IPS DF 6.9 (cell line): ENCODE measurements at places on chromosomes 4 and X.
A peak's percentile ranks its signal among the peaks of the same experiment; 100 is the strongest.

DNA sequence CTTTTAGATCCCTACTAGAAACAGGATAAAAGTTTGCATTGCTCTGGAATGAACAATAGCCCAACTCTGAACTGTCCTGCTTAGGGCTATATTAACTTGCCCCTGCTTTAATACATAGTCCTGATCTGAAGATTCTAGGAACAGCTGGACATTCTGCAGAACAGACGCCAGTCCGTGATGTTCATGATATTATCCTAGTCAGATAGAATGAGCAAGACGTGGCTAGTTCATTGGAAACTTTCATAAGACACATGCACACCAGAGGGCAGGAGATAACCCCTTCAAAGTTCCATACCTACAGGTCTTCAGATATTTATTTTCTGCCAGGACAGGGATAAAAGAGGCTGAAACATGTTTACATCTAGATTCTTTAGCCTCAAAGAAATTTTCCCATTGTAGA lies 75.5 kb upstream of the CLNK start:
- DNase-seq: no peak

DNA sequence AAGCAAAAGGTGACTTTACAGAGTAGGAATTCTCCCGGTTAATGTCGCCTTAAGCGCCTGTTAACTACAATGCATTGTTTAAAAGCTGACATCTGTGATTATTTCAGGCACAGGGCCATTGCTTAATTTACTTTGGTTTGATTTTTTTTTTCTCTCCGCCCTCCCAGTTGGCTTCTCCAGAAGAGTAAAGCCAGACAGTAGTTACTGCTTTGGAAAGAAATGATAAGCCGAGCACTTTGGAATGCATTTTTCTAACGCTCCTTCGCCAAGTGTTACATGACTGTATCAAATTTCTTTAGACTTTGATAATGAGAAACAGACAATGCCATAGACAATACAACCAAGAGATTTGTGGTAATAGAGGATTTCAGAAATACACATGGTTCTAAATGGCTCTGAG lies 383.0 kb upstream of the TENM3 start:
- DNase-seq: no peak

- DNase-seq: no peak
These were observed 23.8 kb upstream of the FMR1NB start for GRCh38 chrX:147957291-147957690.

- DNase-seq: no peak
These were observed 1.3 kb downstream of the SMIM20 start for GRCh38 chr4:25915353-25915705.

DNA sequence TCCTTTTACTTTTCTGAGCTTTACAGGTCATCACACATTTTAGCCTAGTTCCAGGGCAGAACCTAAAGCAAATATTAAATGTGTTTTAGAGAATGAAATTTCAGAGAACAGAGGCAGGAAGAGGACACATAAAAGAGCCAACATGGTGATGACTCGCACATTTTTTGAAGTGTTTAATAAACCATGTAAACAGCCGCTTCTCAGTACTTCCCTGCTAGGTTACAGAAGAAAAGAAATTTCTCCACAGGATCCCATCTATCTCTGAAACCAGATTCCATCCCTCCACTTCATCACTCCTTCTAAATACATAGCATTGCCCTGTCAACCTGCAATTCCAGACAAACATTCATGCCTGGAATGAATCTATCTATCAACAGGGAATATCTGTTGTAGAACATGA lies 949.5 kb upstream of the PCDH7 start:
- DNase-seq: no peak

GRCh38 chr4:47486231-47486673 lies 1.2 kb downstream of the ATP10D start:
- no peak for DNase-seq

DNA sequence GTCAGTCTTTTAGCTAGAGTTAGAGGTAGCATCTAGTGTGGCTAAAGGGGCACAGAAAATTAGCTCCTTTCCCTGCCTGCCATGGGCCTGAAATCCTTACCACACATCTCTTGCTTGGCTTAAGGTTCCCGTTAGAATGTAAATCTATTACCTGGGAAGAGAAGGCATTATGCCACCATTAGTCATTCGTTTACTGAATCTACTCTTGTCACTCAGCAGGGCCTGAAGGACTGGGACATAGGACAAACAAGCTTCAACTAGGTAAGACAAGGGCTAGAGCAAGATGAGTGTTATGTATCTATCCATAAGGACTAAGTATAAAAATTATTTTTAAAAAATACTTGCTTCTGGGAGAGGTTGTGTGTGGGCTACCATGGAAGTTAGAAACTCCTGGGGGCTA lies 112.4 kb downstream of the CT47B1 start:
- DNase-seq: no peak

- no peak for DNase-seq
These were observed 115.8 kb downstream of the NAA11 start for GRCh38 chr4:79209822-79210635.

GRCh38 chrX:3963980-3964379 lies 250.5 kb upstream of the PRKX start:
- no peak for DNase-seq

GRCh38 chr4:128663325-128663724 lies 146.2 kb upstream of the JADE1 start:
- DNase-seq: no peak

- no peak for DNase-seq
These were observed 147.9 kb downstream of the FBXO8 start for GRCh38 chr4:174135530-174135929.

DNA sequence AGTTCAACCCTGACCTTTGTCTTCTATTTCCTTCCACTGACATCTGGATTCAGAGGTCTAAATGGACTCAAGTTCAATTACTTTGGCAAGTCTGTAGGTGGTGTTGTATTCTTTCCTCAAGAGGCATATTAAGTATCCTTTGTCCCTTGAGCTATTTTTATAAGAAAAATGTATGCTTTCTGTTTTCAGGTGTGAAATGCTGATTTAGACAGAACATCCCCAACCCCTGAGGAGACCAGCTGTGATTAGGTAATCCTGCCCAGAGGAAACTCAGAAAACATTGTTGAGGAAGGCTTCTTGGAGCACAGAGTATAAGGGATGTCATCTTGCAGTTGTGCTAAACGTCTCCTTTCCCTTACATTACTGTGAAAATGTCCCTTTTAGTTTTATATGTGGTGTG lies 46.6 kb upstream of the EGFL6 start:
- DNase-seq: no peak

- no peak for DNase-seq
These were observed 50.1 kb upstream of the CDKN2AIP start for GRCh38 chr4:183394166-183394951.

- DNase-seq: no peak
These were observed 968 bp upstream of the NELFA start for GRCh38 chr4:2009651-2010233.

- no peak for DNase-seq
These were observed 21.5 kb upstream of the TBL1X start for GRCh38 chrX:9443327-9443726.

DNA sequence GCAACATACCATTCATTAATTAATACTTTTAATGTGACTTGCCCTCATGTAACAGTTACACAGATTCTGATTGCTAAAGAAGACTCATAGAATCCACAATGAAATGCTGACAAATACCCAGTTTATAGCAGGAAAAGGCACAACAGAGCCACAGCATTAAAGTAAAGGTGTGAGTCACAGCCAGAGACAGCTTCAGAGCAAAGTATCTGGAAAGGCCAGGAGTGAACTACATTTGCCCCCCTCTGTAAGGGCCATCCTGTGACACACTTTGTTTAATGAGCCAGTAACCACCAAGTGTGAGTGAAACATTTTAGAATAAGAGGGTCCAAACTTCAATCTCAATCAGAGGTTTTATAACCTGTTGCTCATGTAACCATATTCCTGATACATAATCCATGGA lies 133.8 kb upstream of the TACR3 start:
- no peak for DNase-seq

DNA sequence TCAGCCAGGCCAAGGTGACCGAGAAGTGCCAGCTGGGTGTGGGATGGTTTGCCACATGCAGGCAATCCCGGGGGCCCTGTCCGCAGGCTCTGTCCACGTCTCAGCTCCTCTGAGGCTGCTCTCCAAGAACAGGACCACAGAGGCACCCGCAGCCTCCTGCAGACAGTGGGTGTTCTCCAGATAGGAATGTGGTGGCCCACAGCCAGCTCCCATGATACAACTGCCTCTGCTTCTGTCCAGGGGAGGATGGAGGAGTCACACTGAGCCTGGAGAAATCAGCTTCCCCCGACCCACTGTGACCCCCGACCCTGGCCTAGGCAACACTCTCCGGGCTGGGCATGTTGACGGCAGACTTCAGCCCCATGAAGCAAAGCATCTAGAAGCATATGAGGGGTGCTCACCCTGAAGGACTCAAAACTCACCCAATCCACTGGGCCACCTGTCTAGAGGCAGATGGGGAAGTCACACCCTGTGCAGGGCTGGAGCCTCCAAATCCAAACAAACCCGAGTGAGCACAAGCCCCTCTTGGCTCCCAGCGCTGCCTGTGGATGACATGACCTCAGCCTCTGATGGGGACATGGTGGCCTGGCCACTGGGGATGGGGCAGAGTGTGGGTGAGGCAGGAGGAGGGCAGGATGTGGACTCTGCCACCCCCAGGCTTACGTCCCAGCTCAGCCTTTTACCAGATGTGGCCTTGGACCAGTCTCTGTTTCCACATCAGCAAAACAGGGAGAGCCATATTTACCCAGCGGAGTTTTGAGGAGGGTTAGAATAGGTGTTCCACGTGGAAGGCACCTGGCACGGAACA lies 102.3 kb downstream of the PSAPL1 start:
- no peak for DNase-seq

DNA sequence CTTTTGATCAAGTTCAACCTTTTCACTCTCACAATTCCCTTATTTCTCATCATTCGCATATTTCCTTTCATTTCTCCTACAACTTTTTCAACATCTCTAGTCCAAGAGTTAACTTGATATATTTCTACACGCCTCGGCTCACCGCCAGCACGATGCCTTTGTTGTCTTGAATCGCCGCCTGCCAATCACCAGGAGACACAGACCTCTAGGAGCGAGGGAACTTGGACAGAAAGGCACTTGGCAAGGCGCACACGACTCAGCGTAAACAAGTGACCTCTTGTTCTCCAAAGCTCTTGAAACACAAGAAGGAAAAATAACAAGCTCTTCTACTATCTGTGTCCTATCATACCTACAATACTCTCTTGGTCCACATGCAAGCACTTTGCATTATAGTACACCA lies 27.1 kb upstream of the RBMX start:
- DNase-seq: no peak

DNA sequence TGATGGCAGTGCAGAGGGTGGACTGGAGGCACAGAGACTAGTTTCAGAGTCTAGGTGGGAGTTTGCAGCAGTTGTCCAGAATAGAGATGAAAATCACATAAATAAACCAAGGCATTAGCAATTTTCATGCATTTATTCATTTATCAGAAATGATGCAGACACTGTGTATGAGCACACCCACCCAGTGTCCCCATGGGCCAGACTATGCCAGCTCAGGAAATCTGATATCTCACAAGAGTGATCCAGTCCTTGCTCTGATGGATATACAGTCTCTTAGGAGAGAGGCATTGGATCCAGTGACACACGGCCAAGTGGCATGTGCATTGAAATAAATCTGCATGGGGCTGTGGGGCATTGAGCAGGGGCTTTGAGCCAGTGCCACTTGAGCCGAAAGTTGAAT lies 228.2 kb downstream of the FRMPD4 start:
- DNase-seq: no peak

GRCh38 chr4:117700111-117700892 lies 334.0 kb upstream of the NDST3 start:
- peak; percentile 11 for DNase-seq

GRCh38 chrX:43750248-43750676 lies 94.2 kb downstream of the MAOA start:
- DNase-seq: no peak

GRCh38 chr4:76738086-76738931 lies 159.6 kb downstream of the SOWAHB start:
- DNase-seq: no peak

- no peak for DNase-seq
These were observed 45.4 kb upstream of the WWC2 start for GRCh38 chr4:183053681-183054080.

DNA sequence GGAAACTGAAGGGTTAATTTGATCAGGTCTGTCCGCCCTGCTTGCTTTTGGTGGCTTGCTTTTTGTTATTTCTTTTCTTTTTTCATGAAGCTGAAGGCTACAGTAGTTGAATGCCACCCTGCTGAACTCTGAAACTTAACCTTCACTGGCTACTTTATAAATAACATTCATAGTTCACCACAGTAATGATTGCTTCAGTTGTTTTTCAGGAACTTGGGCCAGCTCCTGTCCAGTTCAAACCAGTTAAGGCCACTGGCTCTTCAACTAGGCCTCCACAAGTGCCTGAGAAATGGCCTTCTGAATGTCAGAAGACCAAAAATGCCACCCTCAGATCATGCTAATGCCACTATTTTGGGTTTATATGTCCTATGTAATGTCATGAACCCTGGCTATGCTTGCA lies 7.7 kb upstream of the ASB9 start:
- DNase-seq: no peak

GRCh38 chr4:38209654-38210053 lies 249.5 kb downstream of the PTTG2 start:
- no peak for DNase-seq

GRCh38 chrX:119516157-119516702 lies 48.0 kb downstream of the SLC25A5 start:
- no peak for DNase-seq

DNA sequence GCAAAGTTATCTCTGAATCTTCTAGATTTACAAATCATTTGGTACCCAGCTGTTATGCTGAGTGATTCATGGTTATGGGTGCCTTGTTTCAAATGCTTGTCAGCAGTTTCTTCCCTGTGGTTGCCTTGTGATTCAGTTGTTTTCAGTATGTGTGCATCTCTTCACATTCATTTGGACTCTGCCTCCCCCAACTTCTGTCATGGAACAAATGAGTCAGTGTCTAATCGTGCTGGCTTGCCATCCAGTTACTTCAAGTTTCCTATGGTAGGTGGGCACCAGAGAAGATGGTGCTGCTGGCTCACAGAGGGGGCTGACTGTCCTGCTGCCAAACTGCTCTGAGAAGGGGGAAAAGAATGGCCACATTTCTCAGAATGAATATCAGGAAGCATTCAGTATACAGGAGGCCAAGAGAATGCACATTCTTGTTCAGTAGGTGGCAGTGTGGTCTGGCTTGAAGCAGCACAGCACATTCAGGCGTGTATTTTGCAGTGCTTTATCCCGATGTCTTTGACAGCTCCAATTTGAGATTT lies 260.9 kb downstream of the GLUD2 start:
- peak; percentile 1 for DNase-seq

- no peak for DNase-seq
These were observed 77.8 kb upstream of the STIM2 start for GRCh38 chr4:26782830-26783202.
